ENCODE measurements at places on chromosomes 1 and 21.

DNA sequence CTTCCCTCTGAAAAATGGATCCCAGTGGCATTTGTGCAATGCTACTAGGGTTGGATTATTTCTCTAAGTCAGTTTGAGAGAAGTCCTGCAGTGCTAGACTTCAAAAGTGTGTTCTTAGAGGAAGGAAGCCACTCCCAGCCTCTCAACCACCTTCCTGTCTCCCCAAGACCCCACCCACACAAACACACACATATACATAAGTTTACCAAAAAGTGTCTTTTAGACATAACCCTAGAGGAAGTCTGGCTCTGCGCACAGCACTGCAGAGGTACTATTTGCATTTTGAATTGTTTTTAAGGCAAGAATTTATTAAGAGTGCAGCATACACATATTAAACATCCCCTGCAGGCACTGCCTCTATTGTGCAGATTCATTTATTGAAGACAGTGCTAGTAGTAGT, 127.3 kb downstream of the HHIPL2 start:
- DNase-seq: no peak
- no peak overlapping the region for H3K4me3 ChIP-seq

DNA sequence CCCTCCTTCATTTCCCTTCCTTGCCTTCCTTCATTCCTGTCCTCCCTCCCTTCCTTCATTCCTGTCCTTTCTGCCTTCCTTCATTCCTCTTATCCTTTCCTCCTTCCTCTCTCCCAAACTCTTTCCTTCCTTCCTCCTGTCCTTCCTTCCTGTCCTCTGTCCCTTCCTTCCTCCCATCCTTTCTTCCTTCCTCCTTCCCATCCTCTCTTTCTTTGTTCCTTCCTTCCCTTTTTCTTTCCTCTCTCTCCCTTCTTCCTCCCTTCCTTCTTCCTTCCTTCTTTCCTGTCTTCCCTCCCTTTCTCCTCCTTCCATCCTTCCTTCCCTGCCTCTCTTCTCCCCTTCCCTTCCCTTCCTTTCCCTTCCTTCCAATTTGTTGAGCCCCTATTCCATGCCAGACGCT, 15.8 kb upstream of the JUN start:
- no peaks in the 10 kb centered on the region for H3K4me1 ChIP-seq
- no peaks in the 10 kb centered on the region for H3K36me3 ChIP-seq
- H3K27ac ChIP-seq: no peak overlapping the region

- no peak overlapping the region for H3K27ac ChIP-seq
- H3K4me1 ChIP-seq: peaks cover 41% of the 10 kb centered on the region
- DNase-seq: no peak
Observed at GRCh38 chr1:109791495-109792043, 27.8 kb upstream of the EPS8L3 start.

DNA sequence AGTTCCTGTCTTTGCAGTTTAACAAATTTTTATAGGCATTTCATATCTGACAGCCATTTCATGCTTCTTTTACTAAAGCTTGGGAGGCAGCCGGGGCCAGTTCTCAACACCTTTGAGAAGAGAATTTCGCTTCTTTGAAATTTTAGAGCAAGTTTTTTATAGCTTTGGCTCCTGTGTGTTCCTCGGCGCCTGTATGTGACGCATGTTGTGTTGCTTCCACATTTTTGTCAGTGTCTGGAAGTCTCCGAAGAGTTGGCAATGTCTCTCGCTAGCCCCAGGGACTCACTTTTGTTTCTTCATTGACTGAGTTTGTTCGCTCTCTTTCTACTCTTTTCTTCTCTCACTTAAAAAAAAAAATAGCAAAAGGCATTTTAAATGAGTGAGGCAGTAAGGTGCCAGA, 386.9 kb upstream of the PLXNA2 start:
- no peaks in the 10 kb centered on the region for H3K27me3 ChIP-seq
- no peak for DNase-seq
- H3K36me3 ChIP-seq: no peaks in the 10 kb centered on the region
- H3K4me1 ChIP-seq: no peaks in the 10 kb centered on the region

- no peaks in the 10 kb centered on the region for H3K4me1 ChIP-seq
- H3K36me3 ChIP-seq: no peaks in the 10 kb centered on the region
- no peak overlapping the region for H3K27ac ChIP-seq
- no peaks in the 10 kb centered on the region for H3K27me3 ChIP-seq
- H3K4me3 ChIP-seq: no peak overlapping the region
Observed at GRCh38 chr1:172408958-172409357, 11.5 kb upstream of the C1orf105 start.

- no peaks in the 10 kb centered on the region for H3K4me1 ChIP-seq
- DNase-seq: no peak
Observed at GRCh38 chr1:232904131-232904530, 46.3 kb upstream of the NTPCR start.

DNA sequence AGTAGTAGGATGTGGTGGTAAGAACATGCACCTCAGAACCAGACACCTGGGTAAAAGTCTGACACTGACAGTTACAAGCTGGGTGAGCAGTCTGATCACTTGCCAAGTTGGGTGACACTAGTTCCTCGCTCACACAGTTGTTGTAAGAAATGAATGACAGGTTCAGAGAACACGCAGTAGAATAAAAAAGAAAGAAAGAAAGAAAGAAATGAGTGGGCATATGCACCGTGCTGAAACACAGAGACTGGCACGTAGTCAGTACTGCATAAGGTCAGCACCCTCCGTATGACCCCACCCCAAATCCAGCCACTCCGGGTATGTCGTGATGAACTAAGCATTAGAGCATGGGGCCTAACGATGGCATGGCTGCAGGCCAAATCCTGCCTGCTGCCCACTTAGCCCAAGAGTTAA, 90.6 kb downstream of the GLUL start:
- H3K27ac ChIP-seq: no peak overlapping the region
- no peaks in the 10 kb centered on the region for H3K27me3 ChIP-seq
- DNase-seq: no peak
- no peak overlapping the region for H3K4me3 ChIP-seq
- H3K4me1 ChIP-seq: peaks cover 4% of the 10 kb centered on the region
- H3K36me3 ChIP-seq: no peaks in the 10 kb centered on the region

DNA sequence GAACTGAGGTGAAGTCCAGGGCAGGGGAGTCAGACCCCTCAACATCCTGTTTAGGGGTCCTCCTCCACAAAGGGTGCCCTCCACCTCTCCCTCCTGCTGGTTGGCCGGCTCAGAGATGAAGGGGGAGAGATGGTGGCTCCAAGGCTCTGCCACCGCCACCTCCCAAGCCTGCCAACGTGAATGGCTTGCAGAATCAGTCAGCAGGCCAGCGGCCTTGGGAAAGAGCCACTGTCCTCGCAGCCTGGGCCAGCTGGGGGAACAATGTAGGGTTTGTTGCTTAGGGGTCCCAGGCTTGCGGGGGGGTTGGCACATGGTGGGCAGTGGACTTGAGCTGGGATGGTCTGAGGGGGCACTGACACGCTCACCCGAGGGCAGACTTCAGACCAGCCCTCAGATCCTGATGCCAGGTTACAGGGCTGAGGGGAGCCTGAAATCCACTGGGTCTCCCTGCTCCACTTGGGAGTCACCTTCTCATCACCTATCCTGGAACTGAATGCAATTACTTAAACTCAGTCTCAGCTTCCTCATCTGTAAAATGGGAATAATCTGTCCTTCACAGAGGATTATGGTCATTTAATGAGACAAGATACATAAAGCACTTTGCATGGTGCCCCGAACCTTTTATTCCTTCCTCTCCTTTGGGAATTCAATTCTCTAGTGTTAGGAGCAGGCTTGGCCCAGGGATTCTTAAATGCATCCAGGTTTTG, 8.3 kb downstream of the GPR37L1 start:
- DNase-seq: no peak
- H3K4me1 ChIP-seq: no peaks in the 10 kb centered on the region
- no peaks in the 10 kb centered on the region for H3K27me3 ChIP-seq
- peaks cover 30% of the 10 kb centered on the region for H3K36me3 ChIP-seq
- no peak overlapping the region for H3K4me3 ChIP-seq

- peak; percentile 47 for DNase-seq
- no peaks in the 10 kb centered on the region for H3K4me1 ChIP-seq
Observed at GRCh38 chr1:1420654-1421141, 378 bp downstream of the ANKRD65 start.

GRCh38 chr1:67634396-67634935, 50.5 kb upstream of the GADD45A start:
- H3K36me3 ChIP-seq: no peaks in the 10 kb centered on the region
- H3K27me3 ChIP-seq: no peaks in the 10 kb centered on the region
- peaks cover 12% of the 10 kb centered on the region for H3K4me1 ChIP-seq
- no peak overlapping the region for H3K27ac ChIP-seq
- no peak overlapping the region for H3K4me3 ChIP-seq

DNA sequence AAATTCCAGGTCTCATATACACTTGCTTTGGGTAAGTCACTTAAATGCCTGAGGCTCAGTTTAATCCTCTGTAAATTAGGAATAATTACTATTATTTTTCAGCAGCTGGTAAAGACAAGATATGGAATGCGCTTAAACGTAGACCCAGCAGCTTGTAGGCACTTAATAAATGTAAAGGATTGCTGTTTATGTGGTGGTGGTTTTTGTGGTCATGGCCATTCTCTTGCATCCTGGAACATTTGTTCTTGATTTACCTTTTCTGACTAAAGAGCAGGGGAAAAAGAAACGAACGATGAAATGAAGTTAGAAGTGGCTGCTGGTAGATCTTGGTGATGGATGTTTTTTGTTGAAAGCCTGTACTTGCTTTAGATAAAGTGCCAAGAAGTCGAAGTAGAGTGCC, 195.0 kb upstream of the FOXD3 start:
- H3K36me3 ChIP-seq: no peaks in the 10 kb centered on the region
- no peaks in the 10 kb centered on the region for H3K27me3 ChIP-seq
- no peak overlapping the region for H3K4me3 ChIP-seq

GRCh38 chr1:182408435-182409075, 8.1 kb upstream of the TEDDM1 start:
- H3K4me3 ChIP-seq: no peak overlapping the region
- H3K36me3 ChIP-seq: no peaks in the 10 kb centered on the region
- no peaks in the 10 kb centered on the region for H3K27me3 ChIP-seq
- no peak for DNase-seq
- no peaks in the 10 kb centered on the region for H3K4me1 ChIP-seq

- no peak overlapping the region for H3K4me3 ChIP-seq
- no peaks in the 10 kb centered on the region for H3K4me1 ChIP-seq
- H3K27ac ChIP-seq: no peak overlapping the region
- no peaks in the 10 kb centered on the region for H3K27me3 ChIP-seq
Observed at GRCh38 chr1:14887764-14888350, 265.7 kb upstream of the TMEM51 start.

- H3K4me3 ChIP-seq: no peak overlapping the region
- DNase-seq: no peak
- no peaks in the 10 kb centered on the region for H3K36me3 ChIP-seq
- no peaks in the 10 kb centered on the region for H3K27me3 ChIP-seq
Observed at GRCh38 chr1:233982827-233983518, 78.5 kb downstream of the SLC35F3 start.

GRCh38 chr1:6695868-6696267, 5.7 kb downstream of the DNAJC11 start:
- no peak overlapping the region for H3K4me3 ChIP-seq
- peaks cover 9% of the 10 kb centered on the region for H3K4me1 ChIP-seq
- H3K27ac ChIP-seq: no peak overlapping the region
- no peak for DNase-seq
- no peaks in the 10 kb centered on the region for H3K27me3 ChIP-seq

DNA sequence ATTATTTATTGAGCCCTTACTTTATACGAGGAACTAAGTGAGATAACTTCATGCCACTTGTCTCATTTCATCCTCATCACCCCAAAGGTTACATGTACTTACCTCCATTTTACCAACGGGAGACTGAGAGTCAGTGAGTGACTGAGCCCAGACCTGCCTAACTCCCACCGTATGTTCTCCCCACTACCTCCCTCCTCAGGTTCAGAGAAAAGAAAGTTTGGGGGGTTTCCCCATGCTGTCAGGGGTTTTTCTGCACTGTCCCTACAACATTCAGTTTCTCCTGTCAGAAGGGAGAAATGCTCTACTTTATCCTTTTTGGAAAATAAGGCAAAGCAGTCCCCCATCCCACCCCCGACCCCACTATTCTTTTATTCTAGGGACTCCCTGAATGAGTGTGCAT, 32.9 kb downstream of the FAM78B start:
- DNase-seq: no peak
- no peak overlapping the region for H3K4me3 ChIP-seq
- no peaks in the 10 kb centered on the region for H3K36me3 ChIP-seq
- H3K27ac ChIP-seq: no peak overlapping the region
- no peaks in the 10 kb centered on the region for H3K4me1 ChIP-seq

DNA sequence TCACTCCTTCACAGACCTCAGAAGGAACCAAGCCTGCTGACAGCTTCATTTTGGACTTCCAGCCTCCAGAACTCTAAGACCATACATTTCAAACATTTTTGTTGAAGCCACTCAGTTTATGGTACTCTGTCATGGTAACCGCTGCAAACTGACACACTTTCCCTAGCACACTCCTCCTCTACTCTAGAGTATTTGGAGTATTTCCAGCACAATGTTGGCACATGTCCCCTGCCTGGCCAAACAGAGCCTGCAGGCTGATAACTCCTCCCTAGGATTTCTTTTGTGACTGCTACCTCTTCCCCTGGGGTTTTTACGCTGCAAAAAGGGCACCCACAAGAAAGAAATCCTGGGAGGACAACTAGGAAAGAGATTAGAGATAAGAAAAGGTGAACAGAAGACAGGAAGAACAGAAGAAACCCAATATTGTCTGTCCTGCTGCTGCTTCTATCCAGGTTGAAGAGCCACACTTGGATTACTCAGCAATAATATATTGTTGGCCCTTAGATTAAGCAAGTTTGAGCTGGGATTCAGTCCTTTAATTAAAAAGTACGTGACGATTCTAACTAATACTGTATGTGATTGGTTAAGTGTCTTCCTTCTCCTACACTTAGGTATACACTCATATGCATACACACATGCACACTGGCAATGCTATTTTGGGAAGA, 844.1 kb downstream of the LTN1 start:
- no peaks in the 10 kb centered on the region for H3K27me3 ChIP-seq
- H3K27ac ChIP-seq: no peak overlapping the region

Measured in SK-N-SH (cell line).